Activated CD4-positive, alpha-beta T cell treated with anti-CD3 and anti-CD28 coated beads for 36 hours (primary cell): ENCODE measurements at places on chromosomes 5 and 9.

DNA sequence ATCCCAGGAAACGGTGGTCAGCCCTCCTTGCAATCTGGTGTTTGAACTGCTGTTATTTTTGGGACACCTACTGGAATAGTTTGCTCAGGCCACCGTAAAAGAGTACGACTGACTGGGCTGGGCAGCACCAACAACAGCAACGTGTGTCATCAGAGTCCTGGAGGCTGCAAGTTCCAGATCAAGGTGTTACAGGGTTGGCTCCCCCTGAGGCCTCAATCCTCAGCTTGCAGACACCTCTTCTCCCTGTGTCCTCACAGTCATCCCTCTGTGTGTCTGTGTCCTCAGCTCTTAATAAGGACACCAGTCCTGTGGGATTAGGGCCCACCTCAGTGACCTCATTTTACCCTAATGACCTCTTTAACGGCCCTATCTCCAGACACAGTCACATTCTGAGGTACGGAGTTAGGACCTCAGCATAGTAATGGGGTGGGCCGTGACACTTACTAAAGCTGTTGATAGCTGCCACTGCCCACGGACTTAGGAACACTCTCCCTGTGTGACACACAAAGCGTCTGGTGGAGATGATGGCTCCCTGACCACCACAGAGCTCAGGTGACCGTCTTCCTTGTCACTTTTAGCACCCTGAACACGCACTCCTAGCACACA, 16.8 kb downstream of the GLT6D1 start:
- DNase-seq, result no peak

DNA sequence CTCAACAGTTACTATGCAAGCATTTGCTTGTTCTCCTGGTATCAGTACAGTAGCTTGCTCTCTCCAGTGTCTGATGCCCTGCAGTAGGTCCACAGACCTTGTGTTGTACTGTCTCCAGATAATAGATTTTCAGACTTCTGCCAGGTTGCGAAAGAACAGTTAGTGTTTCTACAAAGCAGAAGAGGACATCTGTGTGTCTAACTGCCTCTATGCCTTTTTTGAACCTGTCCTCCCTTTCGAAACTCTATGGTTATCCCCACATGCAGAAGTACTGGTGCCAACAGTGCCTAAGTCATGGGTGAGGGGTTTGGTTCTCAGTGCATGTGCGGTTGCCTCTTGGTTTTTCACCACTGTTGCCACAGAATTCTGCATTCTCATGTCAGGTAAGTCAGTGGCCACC, 45.9 kb downstream of the KCNN2 start:
- DNase-seq, result no peak

- no peak for DNase-seq
These were observed 12.1 kb upstream of the EGFL7 start for GRCh38 chr9:136650648-136651047.

GRCh38 chr9:4422495-4422894, 67.8 kb upstream of the SLC1A1 start:
- no peak for DNase-seq

DNA sequence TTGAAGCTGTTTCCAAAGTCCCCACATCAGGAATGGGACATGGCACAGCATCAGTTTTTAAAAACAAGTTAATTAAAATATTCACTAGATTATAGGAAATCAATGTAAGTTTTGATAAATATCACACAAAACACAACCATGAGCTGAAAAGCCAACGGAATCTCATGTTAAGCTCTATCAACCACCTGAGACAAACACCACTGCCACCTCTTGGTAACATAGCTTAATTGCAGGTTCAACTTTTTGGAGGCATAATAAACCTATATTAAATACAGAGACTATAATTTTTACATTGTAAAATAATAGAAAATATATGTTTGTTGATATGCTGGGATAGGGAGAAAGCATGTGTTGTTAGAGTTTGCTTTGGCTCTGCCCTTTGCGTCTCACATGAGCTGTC, 126.1 kb downstream of the SV2C start:
- DNase-seq, result no peak

- DNase-seq, result peak; percentile 16
These were observed 406.6 kb upstream of the TNC start for GRCh38 chr9:115524453-115525059.

GRCh38 chr9:123426406-123426805, 70.4 kb downstream of the CRB2 start:
- DNase-seq, result no peak

- no peak for DNase-seq
These were observed 985.3 kb upstream of the DMAC1 start for GRCh38 chr9:8784838-8785237.

GRCh38 chr9:15333376-15333881, 26.4 kb upstream of the TTC39B start:
- DNase-seq, result no peak

- DNase-seq, result peak; percentile 58
These were observed 125.1 kb downstream of the PDE4D start for GRCh38 chr5:59768152-59769040.

DNA sequence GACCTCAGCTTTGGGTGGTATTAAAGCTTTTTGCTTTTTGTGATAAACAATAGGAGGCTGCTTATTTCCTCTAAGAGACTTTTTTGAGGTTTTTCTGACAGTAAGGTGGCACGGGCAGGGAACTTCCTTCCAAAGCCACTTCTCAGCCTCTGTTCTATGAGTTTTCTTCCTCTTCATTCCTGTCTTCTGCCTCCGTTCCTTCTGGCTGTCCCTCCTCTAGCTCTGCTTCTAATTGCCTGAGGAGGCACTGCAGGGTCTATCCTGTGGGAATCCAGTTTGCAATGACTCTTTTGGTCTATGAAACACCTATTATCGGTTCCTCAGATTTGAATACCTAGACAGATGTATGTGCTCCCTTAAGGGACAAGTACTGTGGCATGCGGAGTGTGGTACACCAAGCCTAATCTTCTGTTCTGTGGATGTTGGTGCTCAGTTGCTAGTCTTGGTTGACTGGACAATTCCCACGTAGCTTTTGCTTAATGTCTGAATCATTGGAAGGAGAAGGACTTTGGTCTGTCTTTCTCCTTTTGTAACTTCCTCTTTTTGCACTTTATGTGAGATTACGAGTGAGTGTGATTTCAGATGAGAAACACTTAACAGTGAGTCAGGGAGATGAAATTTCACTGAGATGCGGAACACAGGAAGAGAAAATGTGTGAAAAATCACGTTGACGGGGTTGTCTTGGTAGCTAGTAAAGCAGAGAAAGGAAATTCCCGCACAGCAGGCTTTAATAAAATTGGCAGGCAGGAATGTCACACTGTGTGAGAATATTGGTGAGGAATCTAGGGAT, 305.2 kb downstream of the EFNA5 start:
- DNase-seq, result no peak

DNA sequence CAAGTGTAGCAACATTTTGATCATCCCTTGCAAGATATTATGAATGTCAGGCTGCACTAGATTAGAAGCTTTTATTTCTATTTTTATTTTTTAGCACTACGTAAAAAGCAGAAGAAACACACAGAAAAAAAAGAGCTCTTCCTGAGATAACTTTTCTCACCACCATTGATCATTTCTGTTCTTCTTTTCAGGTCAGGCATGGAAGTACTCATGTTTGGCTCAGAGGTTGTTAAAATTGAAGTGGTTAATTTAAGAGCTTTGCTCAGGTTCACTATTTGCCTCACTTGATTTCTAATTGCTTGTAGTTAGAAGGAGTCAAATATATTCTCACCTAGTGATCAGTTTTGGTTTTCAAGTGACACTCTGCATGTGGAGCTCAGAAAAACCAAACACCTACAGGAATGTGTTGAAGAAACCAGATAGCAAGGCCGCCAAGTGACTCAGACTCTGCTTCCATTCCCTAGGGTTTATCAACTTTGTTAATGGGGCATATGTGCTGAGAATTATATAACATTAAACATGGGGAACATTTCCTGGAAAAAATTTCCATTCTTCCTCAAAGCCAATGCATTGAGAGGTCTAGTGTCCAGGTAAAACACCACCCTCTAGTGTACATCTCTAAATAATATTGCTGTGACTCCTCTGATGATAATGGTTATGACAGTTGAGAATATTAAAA, 679.8 kb downstream of the CETN3 start:
- DNase-seq, result no peak

- DNase-seq, result no peak
These were observed 207.8 kb downstream of the ENC1 start for GRCh38 chr5:74432721-74433120.

DNA sequence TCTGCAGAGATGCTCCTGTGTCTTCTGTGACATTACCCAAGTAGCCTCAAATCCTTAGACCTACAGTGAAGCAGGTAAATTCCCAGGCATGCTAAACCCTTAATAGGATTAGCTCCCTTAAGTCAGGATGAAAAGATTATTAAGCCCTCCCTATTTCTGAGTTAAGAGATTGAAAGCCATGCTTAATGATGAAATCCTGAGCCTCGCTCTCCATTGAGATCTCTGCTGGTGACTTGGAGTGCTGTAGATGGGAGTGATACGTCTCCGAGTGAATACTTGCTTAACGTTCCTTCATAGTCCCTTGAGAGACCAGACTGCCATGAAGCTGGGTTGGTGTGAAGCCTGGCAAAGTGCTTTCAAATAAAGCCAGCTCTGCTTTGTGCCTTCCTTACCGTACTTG, 34.2 kb downstream of the AOPEP start:
- no peak for DNase-seq

DNA sequence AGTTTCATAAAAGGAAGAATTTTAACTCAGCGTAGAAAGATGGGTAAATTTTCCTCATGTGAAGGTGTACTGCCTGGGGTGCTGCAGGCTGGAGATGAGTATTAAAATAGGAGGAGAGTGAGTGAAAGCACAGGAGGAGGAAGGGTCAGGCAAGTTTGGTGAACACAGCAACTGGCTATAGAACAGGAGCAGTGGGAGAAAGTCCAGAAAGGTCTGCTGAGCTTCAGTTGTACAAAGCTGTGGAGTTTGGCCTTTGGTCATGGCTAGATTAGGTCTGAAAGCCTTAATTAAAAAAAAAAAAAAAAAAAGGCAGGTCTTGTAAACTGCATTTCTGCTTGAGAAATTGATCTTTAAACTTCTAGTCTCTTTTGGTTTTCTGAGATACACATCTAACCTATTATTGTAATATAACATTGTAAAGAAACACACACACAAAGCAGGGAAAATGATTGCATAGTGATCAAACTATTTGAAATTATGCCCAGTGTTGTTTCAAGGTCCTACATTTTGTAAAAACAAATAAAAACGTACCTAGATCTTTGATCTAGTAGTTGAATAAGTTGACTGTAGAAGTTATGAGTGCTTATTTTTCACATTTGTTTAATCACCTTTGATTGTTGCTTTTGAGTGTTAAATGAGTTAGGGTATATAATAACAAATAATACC, 43.6 kb downstream of the MAP3K1 start:
- DNase-seq, result no peak

DNA sequence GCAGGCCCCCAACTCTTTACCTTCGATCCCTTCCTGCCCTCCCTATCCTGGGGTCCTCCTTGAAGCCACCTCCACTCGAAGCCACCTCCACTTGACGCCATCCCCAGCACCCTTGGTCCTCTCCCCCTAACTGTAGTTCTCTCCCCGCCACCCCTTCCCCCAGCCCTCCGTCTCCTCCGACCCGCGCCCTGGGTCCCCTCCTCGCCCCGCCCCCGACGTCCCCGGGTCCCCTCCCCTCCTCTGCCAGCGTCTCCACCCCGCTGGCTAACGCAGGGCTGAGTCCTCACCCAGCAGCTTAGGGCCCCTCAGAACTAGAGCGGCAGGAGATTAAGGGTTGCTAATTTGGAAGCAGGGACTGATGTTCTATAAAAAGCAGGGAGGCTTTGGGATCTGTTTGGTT, 30.6 kb upstream of the ANKRD33B start:
- DNase-seq, result peak; percentile 18

DNA sequence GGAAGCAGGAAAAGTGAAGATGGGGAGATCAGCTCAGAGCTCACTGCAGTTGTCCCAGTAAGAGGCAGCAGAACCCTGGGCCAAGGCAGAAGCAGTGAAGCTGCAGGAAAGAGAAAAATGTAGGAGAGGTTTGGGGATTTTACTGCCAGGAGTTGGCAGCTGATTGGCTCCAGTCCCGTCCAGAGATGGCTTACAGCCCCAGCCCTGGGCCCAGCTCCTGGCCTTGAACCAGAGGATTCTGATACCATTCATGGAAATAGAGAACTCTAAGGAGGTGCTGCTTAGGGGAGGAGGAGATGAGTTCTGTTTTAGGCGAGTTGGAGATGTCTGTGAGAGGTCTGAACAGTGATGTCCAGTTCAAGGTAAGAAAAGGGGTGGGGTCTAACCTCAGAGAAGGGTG, 4.6 kb downstream of the MORN5 start:
- DNase-seq, result no peak

GRCh38 chr9:119365291-119366027, 3.8 kb downstream of the BRINP1 start:
- DNase-seq, result peak; percentile 17

DNA sequence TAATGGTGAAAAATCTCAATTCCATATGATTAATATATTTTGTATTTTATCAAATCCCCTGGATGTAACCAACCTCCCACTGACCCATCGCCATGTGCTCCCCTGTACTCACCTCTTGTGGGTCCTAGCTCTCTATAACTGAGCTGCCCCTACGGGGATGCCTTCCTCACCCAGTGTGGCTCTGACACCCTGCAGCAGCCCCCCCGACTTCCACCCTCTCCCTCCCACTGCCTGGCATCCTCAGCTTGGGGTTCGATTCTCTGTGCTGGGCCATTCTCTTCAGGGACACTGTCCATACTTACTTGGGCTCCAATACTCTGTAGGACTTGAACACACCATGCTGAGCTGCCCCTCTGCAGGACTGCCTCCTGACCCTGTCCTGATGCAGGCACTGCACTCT, 87.1 kb downstream of the PJA2 start:
- no peak for DNase-seq

DNA sequence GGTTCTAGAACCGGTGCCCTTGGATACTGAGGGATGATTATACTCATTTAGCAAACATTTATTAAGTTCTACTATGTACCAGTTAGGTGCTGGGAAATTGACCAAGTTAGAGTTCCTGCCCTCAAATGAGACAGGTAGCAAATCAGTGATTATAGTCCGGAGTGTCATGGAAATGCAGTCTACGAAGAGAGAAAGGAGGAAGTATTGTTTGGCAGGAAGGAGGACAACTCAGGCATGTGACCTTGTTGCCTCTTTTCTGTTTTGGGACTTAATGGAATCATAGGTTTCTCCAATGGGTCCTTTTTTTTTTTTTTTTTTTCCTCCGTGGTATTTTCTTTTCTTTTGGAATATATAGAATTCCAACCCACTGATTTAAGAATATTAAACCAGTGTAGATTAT, 28.0 kb downstream of the OSTF1 start:
- no peak for DNase-seq

GRCh38 chr9:17744786-17745185, 165.9 kb downstream of the SH3GL2 start:
- no peak for DNase-seq

- peak; percentile 37 for DNase-seq
These were observed 44.0 kb upstream of the MAP1B start for GRCh38 chr5:72063219-72063819.

DNA sequence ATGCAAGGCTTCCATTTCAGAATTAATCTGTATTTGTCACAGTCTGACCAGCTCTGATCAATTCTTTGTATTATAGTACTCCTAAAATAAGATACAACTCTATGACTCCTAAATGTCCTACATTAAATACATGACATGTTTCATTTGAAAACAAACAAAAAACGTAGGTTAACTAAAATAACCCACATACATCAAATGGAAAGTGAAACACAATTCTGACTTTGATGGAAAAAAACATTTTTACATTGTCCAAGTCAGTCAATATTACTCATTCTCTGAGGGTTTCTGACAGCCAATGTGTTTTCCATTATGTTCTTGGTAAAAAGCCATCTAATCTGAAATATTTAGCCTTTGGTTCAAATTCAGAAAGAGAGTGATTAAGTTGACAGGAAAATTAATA, 8.7 kb downstream of the HMGCS1 start:
- no peak for DNase-seq

GRCh38 chr9:903886-904285, 62.4 kb downstream of the DMRT1 start:
- DNase-seq, result no peak

GRCh38 chr5:168659286-168659847, 80.2 kb upstream of the PANK3 start:
- DNase-seq, result no peak
